Effector CD4-positive, alpha-beta T cell (primary cell): ENCODE measurements at places on chromosomes 1 and 21.

DNA sequence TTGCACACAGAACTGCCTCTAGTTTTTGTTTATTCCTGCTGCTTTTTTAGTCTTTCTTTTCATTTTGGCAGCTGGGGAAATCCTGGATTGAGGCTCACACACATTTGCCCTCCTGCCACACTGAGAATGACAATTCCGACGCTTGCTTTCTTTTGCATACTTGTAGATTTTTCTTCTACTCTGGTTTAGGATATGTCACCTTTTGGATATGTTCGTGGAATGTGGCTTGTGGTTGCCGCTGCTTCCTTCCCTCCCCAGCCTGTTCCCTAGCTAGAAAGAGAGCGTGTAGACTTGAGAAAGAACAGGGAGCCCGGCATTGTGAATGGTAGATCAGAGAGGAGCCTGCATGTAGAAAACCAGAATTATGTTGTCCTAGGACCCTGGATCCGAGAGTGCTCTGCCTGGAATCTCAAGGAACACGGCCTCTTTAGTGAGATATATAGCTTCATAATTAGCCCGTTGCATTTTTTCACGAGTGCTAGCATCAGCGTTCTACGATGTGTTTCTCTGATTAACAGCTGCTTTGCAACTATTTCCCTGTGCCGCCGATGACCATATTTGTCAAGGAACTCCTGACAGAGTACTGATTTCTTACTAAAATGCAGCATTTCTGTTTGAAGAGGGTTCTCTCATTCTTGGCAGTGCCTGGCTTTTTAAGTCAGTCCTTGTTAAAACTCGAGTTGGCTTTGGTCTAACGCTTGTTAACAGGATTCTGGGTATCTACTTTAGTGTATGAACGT is 56.2 kb downstream of the PEX14 start:
- no peak for DNase-seq

GRCh38 chr1:81998165-81998564 is 197.4 kb downstream of the ADGRL2 start:
- no peak for DNase-seq

DNA sequence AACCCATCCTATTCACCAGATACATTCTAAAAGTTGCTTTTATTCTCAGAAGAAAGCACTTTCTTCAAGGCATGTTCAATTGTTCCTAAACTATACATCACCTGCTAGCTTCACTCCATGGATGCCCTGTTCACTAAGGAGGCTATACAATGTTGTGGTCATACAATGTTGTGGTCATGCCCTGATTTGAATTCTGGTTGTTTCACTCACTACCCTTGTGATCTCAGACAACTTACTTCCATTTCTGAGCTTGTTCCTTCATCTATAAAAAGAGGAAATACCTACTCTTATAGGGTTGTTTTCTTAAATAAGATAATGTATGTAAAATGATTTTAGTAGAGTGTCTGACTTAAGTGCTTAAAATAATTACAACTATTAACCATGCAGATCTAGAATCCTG is 19.7 kb downstream of the EDEM3 start:
- no peak for DNase-seq

DNA sequence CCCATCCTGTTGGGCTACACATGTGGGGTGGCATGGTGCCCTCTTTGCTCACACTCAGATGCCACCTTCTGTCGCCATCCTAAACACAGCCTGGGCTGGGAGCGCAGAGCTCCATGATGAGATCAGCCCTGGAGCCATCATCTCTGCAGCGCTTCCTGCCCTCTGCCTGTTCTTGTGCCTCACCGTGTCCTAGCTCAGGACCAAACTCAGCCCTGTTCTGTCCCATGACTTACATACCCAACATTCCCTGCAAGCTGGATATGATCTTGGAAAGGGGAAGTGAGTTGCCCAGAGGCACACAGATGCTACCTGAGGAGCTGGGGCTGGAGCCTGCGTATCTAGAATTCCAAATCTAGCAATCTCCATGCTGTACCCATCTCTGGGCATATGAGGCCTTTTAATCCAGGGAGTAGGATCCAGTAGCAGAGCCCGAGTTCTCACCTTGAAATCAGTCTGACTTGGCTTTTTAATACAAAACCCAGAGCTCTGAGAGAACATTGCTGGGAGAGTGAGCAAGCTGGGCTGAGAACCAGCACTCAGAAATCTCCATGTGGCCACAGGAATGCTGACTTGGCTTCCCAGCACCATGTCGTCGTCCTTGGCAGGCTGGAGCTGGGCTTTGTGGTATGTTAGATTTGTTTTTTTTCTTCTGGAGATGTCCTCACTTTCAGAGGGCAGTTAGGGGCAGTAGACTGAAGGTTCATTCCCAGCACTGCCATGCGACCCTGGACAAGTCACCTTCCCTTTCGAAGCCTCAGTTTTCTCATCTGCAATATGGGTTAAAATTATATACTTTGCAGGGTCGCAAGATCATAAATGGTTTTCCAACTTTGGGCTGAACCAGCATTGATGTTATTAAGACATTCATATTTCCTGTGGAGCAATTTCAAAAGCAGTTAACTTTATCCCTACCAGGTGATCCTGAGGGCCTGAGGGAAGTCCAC is 2.6 kb downstream of the ALPL start:
- DNase-seq: no peak

GRCh38 chr1:33372677-33373076 is 51.8 kb upstream of the A3GALT2 start:
- DNase-seq: no peak

DNA sequence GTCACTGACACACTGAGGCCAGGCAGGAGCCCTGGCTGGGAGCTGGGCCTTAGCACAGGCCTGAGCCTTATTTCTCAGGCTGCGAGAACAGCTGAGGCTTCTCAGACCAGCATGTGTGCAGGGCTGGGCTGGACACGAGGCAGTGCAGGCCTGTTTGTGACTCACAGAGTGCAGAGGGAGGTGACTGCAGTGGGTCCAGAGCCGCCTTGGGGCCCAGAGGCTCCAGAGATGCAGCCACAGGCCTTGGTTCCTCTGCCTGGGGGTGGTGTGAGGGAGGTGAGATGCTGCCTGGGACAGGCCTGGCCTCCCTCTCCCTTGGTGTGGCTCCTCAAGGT is 61.2 kb upstream of the ETV3 start:
- no peak for DNase-seq

GRCh38 chr1:77281491-77282186 is at the start of gene AK5:
Gene AK5, plus strand, starts transcription at chr1:77282019. Its CDS starts 295 bp downstream, at chr1:77282314.
- DNase-seq: peak; percentile 27

- DNase-seq: no peak
Observed at GRCh38 chr1:113094506-113094905, 21.5 kb downstream of the LRIG2 start.

DNA sequence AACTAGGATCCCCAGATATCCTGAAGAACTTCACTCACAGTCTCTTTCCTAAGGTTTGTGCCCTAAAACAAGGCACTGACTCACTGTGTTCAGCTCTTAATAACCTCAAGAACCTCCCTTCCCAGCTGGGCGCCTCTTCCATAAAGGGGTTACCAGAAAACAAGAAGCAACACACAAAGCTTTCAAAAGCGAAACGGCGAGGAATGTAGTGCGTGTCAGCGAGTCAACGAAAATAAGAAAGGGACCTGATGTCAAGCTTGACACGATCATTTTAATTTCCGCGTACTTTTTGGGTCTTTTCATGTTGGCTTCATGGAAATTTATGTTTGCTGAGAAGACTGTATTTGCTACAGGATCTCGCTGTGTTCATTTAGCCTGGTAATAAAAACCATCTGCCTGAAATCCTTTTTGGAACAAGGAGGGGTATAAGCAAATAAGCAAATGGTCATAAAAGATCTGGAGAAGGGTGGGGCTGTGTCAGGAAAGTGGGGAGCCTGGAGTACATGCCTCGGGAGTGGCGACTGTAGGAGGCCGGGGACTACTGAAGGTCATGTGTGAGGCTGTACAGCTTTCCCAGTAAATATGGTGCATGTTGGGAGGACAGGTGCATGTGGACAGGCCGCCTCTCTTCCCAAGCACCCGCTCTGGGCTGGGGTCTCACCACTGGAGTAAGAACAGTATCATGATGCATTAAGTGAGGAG is 11.4 kb upstream of the CLDN14 start:
- no peak for DNase-seq

GRCh38 chr1:29756498-29756897 is 520.2 kb downstream of the PTPRU start:
- DNase-seq: no peak

DNA sequence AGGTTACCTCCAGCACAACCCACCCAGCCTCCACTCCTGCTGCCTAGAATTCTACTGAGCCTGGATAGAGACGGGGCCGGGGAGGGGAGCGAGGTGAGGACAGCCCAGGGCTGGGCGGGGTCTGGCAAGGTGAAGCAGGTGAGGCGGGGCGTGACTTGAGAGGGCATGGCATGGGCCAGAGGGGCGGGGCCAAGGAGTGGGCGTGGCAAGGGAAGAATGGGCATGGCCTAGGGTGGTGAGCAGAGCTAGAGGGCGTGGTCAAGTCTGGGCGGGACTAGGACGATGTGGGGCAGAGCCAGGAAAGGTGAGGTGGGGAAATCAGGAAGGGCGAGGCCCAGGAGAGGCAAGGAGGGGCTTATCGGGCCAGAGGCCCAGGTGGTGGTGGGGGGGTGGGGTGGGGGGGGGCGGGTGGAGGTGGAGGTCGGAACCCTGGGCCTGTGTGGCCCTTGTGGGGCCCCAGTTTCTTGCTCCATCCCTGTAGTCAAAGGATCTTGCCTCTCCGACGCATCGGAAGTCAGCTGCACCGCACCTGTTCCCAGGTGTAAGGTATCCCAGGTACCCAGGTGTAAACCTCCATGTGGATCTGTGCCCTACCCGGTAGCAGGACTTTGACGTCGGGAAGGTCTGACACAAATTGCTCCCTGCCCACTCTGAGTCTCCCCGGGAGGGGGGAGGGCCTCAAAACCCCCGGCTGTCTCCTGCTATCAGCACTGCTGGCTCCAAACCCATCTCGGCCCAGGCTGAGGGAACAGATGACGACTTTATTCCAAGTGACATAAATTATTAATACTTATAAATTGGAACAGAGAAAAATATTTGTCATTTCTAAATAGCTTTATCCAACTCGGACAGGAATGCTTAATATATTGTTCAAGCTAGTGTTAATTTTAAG is 32.9 kb upstream of the UTS2 start:
- no peak for DNase-seq

DNA sequence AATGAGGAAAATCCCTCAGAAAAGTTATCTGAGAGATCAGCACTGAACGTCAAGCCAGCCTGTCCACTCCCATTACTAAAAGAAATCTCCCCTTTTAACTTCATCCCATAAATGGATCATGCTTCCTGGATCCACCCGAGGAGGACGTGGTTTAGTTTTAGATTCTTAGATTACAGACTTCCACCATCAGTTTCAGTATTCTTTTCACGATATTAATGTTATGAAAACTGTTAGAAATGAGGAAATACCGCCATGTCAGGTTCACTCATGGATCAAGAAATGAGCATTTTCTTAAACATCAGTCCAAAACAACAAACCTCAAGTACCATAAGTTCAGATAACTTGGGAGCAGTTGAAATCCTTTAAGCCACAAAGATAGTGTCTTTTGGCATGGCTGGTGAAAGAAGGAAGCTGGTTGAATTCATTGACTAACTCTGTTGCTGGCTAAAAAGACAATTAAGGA is 49.8 kb downstream of the NFIA start:
- no peak for DNase-seq

GRCh38 chr1:202956969-202957368 is 1.1 kb downstream of the ADIPOR1 start:
- no peak for DNase-seq

- DNase-seq: no peak
Observed at GRCh38 chr1:199112365-199112764, 473.5 kb downstream of the PTPRC start.

- no peak for DNase-seq
Observed at GRCh38 chr21:33586927-33587326, 1.6 kb downstream of the DONSON start.

- DNase-seq: no peak
Observed at GRCh38 chr1:29453502-29454240, 217.3 kb downstream of the PTPRU start.

DNA sequence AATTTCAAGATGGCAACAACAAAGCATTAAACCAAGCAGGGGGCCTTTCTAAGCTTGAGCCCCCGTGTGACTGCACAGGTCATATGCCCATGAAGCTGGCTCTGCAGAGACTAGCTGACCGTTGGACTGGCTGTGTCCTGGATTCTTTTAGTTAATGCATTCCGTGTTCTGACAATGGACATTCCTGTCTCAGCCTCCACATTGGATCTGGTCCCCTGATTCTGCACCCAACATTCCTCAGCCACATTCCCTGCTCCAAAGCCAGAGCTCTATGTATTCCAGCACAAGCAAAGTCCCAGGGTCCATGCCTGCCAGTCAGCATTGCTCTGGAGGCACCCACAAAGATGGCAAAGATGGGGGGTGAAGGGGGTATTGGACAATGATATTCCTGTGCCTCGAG is 5.1 kb upstream of the NAV1 start:
- DNase-seq: no peak

GRCh38 chr21:35390013-35390776 is 341.1 kb upstream of the RUNX1 start:
- DNase-seq: no peak

DNA sequence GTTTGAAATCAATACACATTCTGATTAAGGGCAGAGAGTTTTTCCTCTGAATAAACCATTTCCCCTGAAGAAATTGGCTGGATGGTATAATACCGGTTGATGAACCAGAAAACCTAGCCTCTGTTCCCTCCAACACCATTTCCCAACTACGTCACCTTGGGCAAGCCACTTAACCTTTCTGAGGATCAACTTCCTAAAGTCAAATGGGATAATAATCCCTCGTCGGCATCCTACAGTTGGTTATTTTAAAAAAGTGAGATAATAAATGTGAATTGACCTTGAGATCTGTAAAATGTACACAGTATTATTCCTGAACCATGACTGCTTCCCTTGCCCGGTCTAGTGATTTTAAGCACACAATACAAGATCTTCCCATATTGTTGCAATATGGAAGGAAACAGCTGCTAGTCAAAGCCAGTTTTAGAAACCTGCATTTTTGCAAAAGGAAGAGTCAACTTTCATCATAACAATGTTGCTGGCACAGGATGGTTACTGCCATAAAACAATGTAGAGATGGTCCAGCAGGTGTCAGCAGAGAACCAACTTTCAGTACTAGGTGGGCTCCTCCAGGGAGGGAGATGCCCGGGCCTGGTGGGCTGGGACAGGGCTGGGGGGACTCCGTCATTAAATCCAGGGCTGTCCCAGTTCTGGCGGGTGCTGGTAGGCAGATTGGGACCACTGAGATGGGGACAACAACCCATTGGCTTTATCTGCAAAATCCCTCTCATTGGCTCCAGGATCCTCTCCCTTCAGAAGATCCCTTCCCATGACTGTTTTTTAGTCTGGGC is 5.2 kb upstream of the HLX start:
- no peak for DNase-seq

GRCh38 chr1:221494670-221495069 is 247.2 kb downstream of the DUSP10 start:
- no peak for DNase-seq
